T-helper 22 cell (primary cell): ENCODE measurements at places on chromosomes 7 and 10.

GRCh38 chr10:92419740-92420545, 129.0 kb downstream of the MARCHF5 start:
- no peak for DNase-seq

DNA sequence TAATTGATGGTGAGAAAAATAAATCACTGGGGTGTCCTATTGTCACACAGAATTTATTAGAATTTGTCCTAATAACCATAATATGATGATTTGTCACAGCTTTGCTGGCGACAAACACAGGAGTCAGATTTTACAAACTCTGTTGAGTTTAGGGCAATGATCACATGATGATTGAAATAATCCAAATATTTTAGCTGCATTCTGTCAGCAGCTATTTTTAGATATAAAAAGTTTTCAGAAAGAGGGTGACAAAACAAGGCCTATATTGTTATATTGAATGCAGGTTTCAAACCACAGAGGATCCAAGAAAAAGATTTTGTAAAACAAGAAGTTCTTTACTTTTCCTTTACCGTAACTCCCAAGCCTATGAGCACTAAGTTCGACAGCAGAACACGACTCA, 178.8 kb downstream of the ADAM12 start:
- DNase-seq, result no peak

DNA sequence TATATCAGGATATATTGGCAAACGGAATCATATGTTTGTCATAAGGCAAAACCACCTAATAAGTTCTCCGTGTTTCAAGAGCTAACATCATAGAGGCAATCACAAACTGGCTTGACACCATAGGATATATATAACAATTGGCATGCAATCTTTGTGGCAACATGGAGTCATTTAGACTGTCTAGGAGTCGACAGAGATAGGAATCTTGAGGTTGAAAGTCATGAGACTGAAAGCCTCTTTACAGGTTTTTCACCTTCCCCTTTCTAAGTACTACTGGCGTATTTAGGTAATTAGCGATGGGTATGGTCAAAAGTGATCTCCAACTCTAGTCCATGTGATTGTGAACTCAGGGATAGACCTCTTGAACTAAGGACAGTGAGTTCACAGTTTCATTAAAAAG, 63.7 kb downstream of the THSD7A start:
- DNase-seq, result no peak

DNA sequence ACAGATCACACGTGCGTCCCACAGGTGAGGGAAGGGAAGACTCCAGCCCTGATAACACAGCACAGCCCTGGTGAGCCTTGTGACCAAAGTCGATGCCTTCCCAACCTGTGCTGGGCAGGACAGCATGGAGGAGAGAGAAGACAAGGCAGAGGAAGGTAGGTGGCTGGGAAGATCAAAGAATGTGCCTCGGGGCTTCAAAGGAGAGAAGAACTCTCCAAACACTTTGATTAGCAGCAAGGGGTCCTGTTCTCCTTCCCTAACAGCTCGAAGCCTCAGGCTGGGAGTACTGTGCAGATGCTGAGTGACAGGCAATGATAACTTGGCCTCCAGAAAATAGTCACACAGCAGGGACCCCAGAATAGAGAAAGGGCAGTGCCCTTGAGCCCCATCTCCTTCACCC, 288.5 kb downstream of the TCERG1L start:
- no peak for DNase-seq

DNA sequence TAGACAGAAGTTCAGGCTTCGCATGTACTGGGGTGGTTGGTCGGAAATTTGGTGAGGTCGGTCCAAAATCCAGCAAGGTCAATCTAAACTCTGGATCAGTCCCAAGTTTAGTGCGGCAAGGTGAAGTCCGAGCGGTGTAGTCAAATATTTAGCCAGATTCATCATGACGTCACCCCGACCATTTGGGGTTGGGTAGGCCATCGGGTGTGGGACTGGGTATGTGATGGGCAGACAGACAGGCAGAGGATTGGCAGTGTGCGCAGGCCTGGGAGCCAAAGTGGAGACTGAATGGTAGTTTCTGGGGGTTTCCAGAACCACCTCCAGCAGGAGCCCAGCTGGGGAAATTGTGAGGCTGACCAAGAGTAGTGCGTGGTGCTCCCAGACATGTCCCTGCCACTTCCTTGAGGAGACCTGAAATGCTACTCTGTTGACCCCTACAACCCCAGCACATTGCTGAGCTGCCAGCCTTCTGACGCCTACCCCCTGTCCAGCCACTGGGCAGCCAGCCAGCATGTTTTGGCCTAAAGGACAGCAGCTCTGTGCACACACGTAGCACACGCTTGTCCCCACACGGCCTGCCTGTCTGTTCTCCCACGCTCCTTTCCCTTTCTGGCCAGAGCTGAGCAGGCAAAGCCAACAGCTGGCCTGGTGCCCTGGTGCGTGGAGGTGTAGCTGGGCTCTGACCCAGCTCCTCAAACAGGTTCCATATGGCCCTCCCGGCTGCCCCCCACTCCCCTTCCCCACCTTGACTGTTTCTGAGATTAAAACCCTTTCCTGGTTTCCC, 55.9 kb downstream of the FAM241B start:
- DNase-seq, result no peak
